ENCODE measurements at places on chromosomes 1 and 21.

DNA sequence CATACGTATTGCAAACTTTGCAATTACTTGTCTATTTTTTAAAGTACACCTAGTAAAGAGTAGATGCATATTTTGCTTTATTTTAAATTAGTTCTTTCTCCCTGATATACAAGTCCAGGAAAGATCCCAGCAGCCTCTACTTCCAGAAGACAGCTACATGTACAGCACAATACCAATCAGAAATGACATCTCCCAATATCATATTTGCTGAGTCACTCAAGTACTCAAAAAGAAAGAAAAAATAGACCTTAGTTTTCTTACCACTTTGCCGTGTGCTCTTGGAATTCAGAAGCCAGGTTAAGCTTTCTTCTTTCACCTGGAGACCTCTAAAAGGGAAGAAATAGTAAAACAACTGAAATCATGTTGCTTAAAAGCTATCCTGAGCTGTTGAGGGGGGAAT, 412.6 kb upstream of the RUNX1 start:
- no peak for DNase-seq

GRCh38 chr1:59697150-59697800, 117.5 kb upstream of the HOOK1 start:
- no peak for DNase-seq

DNA sequence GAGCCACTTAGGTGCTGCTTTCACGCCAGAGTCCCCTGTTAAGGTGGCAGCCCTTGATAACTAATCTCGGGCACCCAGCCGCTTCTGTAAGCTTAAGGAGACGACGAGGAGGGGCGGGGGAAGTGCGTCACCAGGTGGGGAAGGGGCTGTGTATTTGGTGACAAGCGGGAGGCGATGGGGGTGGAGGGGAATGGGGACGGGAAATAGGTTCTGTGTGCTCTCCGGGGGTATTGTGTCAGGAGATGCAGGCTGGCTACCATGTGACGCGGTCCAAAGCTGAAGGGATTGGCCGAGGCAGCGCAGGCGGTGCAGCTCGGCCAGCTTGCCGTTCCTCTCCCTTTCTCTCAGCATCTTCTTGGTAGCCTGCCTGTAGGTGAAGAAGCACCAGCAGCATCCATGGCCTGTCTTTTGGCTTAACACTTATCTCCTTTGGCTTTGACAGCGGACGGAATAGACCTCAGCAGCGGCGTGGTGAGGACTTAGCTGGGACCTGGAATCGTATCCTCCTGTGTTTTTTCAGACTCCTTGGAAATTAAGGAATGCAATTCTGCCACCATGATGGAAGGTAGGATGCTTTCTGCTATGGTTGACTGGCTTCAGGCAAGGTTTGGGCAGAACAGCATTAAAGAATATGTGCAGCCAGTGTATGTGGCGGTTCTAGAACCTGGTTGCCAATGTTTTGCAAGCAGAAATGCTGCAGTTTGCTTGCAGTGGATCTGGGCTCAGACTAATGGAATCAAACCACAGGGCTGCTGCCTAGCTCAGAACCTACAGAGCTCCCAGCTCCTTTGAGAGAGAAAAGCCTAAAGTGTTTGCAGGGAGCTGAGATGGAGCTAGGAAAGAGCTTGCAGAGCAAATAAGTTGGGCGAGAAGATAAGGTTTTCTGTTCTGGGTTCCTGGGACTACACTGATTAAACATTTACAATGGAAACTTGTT, at the start of gene SGIP1:
SGIP1 (plus strand) TSS at position 350 of the 937 bp plus-strand sequence; CDS start at position 556, 206 bp downstream.
- peak; percentile 22 for DNase-seq

DNA sequence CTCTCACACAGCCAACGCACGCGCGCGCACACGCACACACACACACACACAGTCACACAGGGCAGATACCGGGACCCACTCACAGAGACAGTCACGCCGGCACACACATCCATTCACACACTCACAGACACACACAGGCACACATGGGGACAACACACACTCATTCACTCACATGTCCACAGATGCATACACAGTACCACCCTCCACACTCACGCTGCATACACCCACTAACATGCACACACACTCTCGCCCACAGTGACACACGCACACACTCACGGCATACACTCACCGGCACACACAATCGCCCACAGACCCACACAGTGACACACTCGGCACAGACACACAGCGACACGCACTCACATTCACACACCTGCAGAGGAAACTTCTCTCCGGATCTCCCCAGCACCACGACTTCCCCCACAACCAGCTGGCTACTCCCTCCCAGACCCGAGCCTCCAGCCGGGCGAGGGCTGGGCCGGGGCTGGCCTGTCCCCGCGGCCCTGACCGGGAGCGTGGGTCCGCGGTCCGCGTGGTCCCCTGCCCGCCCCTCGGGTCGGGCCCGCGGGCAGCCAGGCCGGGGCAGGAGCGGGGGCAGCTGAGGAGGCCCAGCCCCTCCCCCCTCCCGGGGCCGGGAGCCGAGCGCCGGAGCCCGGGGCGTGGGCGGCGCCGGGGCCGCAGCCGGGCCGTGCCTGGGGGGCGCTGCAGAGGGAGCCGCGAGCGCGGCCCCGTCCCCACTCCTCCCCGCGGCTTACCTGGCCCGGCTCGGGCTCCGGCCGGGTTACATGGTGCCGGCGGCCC, 552 bp downstream of the DLGAP3 start:
- no peak for DNase-seq

DNA sequence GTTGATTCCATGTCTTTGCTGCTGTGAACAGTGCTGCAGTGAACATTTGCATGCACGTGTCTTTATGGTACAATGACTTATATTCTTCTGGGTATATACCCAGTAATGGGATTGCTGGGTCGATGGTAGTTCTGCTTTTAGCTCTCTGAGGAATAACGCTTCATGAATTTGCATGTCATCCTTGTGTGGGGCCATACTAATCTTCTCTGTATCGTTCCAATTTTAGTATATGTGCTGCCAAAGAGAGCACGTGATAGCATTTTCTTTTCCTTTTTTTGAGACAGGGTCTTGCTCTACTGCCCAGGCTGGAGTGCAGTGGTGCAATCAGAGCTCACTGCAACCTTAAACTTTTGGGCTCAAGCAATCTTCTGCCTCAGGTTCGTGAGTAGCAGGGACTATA, 24.9 kb upstream of the MAP1LC3C start:
- DNase-seq, result no peak

GRCh38 chr21:29265690-29266479, 32.8 kb upstream of the BACH1 start:
- no peak for DNase-seq

All from body of pancreas (tissue), 4 donors.